ENCODE measurements at places on chromosomes 16 and 17. TPM values are rescaled to one million over a fixed set of nuclear protein-coding genes. Genes with fewer than 3 reads are reported as not detected.

ADAP2 gene
- total RNA-seq, result 78.0 TPM

PCGF2 gene
- total RNA-seq, result 57.6 TPM

BCO1 gene
- total RNA-seq, result not detected

PDIA2 gene
- total RNA-seq, result not detected

ARL17A gene
- 15.7 TPM for total RNA-seq

CD300H gene
- total RNA-seq, result 3.7 TPM

UMOD gene
- total RNA-seq, result not detected

PTGES3L gene
- total RNA-seq, result 1.8 TPM

SHCBP1 gene
- total RNA-seq, result 8.0 TPM

DLG4 gene
- 35.9 TPM for total RNA-seq

CTRB2 gene
- total RNA-seq, result 11.8 TPM

GCGR gene
- total RNA-seq, result not detected

COPZ2 gene
- 12.4 TPM for total RNA-seq

TNK1 gene
- total RNA-seq, result 5.6 TPM

WNT9B gene
- 0.70 TPM for total RNA-seq

KRTAP4-12 gene
- total RNA-seq, result not detected

PROCA1 gene
- 6.6 TPM for total RNA-seq

ATP2A1 gene
- total RNA-seq, result 0.26 TPM

MPP3 gene
- total RNA-seq, result 23.9 TPM

NTN1 gene
- total RNA-seq, result 0.28 TPM

SHISA6 gene
- not detected for total RNA-seq

CA5A gene
- not detected for total RNA-seq

SLFN11 gene
- total RNA-seq, result 65.1 TPM

TNFRSF17 gene
- total RNA-seq, result 10.6 TPM

AMZ2 gene
- total RNA-seq, result 48.7 TPM

PNMT gene
- 0.51 TPM for total RNA-seq

MYH2 gene
- not detected for total RNA-seq

EVPL gene
- not detected for total RNA-seq

GPR142 gene
- 2.2 TPM for total RNA-seq

G6PC3 gene
- 42.8 TPM for total RNA-seq

AKAP1 gene
- total RNA-seq, result 15.0 TPM

SARM1 gene
- total RNA-seq, result 48.7 TPM

CLDN6 gene
- not detected for total RNA-seq

PLK1 gene
- 8.4 TPM for total RNA-seq

TP53TG3 gene
- total RNA-seq, result not detected

FBF1 gene
- 9.6 TPM for total RNA-seq

CFAP20 gene
- 51.3 TPM for total RNA-seq

EPN3 gene
- not detected for total RNA-seq

PRR29 gene
- 9.1 TPM for total RNA-seq

TPPP3 gene
- 12.6 TPM for total RNA-seq

HCRT gene
- not detected for total RNA-seq

PRSS33 gene
- total RNA-seq, result not detected

AHSP gene
- 48.6 TPM for total RNA-seq

TMEM100 gene
- 1.3 TPM for total RNA-seq

EFNB3 gene
- total RNA-seq, result 0.17 TPM

YBX2 gene
- total RNA-seq, result not detected

OR4D1 gene
- 0.39 TPM for total RNA-seq

MTMR4 gene
- total RNA-seq, result 50.3 TPM
